ENCODE measurements at places on chromosomes 13 and 19.

- no peak for DNase-seq
Observed at GRCh38 chr19:19966862-19967261, 66.1 kb downstream of the ZNF93 start.

GRCh38 chr19:41577144-41577830, 1.3 kb downstream of the CEACAM21 start:
- no peak for DNase-seq

GRCh38 chr19:40279120-40279551, 6.0 kb downstream of the AKT2 start:
- no peak for DNase-seq

DNA sequence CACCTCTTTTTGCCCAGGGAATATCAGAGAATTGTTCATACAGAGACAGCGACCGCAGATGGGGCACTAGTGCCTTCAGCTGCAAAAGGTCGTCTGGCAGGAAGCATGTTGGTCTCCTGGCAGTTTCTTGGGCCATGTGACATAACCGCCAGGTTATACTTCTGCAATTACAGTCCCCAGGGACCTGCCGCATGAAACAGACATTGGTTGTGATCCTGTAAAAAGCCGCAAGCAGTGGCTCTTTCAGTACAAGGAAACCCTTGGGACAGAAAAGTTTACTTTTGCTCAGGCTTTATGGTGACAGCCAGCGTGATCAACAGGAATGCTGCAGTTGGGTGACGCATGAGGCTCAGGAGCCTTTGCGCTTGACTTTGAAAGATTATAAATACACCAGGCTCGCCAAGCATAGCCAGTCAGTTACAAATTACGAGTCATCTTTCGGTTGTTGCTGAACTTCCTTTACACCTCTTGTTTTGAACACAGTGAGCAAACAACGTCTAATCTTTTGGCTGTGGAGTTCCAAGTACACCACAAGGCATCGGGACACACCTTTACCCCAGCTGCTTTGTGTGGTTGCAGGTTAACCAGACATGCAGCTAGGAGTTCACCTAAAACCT, 50.5 kb upstream of the UBE2L5 start:
- DNase-seq, result peak; percentile 48

DNA sequence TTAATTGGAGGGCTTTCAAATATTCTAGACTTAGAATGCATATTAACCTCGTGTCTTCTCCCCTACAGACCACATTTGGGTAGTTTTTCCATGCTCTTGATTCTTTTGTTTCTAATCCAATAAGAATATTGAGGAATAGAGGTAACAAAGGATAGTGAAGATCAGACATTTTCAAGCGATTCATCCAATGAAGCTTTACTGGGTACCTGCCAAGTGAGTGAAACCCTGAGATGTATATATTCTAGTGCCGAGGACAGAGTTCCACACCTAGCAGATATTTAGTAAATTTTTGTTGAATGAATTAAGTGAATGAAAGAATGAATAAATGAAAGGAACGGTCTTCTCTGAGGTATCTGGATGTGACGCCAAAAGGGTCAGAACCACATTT, 442 bp upstream of the RFC3 start:
- DNase-seq, result no peak

- no peak for DNase-seq
Observed at GRCh38 chr19:34972163-34972705, 8.2 kb upstream of the ZNF792 start.

DNA sequence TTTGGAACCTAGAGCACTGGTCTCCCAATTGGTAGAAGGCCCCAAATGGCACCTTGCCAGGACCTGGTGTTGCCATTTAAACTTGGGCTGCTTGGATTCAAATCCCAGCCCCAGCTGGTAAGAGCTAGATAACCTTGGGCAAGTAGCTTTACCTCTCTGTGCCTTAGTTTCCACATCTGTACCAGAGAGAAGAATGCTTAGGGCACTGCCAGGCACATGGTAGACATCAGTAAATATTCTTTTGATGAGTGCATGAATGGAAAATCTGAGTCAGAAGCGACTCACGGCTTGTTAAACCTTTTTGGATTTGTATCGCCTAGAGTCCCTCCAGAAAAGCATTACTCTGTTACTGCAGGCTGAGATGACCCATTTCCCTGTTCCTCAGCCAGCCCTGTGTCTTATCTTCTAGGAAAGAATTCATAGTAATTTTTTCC, 90.9 kb downstream of the SIPA1L3 start:
- DNase-seq, result no peak

DNA sequence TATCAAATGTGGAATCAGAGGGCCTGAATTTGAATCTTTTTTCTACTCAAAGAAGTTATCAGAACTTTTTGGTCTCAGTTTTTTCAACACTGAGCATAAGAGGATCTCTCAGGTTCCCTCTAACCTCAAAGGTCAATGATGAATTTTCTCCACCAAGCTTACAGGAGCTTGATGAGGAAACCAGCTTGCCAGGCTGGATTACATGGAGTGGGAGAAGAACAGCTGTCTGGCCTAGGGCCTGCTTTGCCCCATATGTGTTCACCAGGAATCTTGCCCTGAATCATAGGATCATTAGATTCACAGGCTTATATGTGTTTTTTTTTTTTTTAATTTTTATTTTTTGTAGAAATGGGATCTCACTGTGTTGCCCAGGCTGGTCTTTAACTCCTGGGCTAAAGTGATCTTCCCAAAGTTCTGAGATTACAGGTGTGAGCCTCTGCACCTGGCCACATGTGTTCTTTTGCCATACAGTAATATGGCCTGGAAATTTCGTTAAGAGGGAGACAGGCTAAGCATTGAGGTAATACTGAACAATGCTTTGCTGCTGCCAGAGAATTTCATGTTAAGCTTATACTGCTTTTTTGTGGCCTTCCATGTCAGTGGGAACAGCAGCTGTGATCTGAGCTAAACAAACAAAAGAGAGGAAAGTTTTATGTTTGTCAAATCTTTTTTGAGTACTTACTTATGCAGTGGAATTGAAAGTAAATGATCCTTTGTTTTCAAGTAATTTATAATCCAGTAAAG, 110.6 kb downstream of the DNAJC3 start:
- DNase-seq, result no peak

DNA sequence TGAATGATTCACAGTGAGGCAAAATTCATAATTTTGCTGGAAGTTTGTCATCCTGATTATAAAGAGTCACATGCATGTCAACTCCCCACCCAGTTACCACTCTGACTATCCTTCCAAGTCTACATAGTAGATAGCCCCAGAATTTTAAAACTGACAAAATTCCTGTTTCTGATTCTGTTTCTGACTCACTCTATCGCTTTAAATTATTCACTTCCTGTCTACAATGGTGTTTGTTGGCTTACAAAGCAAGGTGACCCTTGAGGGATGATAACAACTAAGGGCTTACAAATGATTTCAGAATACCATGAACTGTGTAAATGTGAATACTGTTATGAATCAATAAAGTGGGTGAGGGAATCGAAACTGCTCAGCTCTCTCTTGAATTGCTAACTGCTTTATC, 98.7 kb upstream of the KL start:
- DNase-seq, result no peak

GRCh38 chr19:49567861-49568441, 12.4 kb downstream of the NOSIP start:
- peak; percentile 73 for DNase-seq

DNA sequence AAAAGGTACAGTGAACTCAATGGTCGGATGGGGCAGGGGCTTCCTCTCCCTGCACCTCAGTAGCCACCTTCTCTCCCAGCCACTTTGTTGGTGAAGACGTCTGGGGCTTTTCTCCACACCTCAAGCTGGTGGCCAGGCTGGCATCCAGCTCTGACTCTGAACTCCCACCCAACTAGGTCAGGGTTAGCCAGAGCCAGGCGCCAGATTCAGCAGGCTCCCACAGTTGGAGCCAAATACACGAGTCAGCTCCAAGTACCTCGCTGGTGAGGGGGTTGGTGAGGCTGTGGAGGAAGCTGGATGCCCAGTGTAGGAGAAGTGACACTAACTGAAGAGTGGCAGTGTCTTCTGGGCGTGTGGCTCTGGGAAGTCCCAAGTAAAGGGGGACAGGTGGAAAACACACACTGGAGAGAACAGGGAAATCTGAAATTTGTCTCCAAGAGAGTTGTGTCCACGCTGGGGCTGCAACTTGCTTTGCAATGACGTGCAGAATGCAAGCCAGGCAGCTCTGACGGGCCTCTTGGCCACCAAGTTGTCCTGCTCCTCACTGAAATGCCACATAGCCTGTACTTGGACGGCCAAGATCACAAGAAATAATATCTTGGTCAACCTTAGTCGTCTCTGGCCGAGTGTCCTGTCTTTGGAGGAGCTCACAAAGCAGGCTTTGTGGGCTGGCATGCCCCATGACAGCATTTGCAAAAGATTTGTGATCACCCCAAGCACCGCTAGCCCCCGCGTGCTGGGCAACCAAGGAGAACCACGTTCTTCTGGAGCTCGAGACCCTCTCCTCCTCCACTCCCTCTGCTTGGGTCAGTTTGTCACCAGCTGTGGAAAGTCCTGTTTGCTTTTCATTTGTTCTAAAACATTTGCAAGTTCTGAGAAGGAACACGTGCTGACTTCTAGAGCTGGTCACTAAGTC, 18.1 kb downstream of the SLC7A1 start:
- no peak for DNase-seq

DNA sequence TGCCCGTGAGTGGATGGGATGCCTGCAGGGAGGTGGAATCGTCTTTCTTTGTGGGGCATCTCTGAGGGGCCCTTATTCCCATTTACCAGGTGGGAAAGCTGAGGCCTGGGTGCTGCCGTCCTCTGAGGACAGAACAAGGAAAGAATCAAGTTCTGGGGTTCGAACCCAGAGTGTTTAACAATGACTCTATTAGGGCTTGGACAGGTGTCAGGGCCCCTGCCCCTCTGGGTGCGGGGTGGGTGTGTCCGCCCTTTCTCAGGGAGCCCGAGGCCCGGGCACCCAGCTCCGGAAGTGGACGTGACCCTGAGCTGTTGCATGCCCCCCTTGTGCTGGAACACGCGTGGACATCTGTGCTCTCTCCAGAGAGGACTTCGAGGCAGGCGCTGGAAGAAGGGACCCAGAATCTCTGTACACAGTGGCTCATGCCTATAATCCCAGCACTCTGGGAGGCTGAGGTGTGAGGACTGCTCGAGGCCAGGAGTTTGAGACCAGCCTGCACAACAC, 10.8 kb downstream of the NDUFA11 start:
- DNase-seq, result no peak

GRCh38 chr19:13366529-13367143, 139.6 kb downstream of the CACNA1A start:
- DNase-seq, result no peak

- DNase-seq, result no peak
Observed at GRCh38 chr13:49042476-49042875, 66.8 kb downstream of the FNDC3A start.

GRCh38 chr19:51493776-51494175, 7.8 kb downstream of the SIGLEC12 start:
- no peak for DNase-seq

DNA sequence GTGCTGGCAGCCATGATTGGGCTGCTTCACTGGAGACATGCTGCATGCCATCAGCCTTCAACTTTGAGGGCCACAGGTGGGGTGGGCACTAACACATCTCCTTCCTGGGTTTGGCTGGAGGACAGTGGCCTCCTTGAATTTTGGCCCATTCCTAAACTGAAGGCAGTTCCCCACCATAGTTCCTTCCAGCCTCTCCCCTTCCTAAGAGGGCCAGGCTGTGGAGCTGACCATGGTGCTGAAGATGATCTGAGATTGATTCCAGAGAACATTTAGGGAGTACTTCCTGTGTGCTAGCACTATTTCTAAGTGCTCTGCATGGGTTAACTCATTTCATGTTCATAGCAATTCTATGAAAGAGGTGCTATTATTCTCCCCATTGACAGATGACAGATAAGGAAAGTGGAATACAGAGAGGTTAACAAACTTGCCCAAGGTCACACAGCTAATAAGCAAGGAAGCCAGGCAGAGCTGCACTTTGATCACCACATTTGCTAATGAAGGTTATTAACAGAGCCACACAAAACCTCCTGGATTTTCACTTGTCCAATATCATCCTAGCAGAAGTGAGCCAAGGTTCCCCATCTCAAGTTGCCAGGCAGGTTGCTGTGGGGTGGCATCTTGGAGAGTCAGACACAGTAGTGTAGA, 175.3 kb downstream of the ZIC5 start:
- peak; percentile 2 for DNase-seq

DNA sequence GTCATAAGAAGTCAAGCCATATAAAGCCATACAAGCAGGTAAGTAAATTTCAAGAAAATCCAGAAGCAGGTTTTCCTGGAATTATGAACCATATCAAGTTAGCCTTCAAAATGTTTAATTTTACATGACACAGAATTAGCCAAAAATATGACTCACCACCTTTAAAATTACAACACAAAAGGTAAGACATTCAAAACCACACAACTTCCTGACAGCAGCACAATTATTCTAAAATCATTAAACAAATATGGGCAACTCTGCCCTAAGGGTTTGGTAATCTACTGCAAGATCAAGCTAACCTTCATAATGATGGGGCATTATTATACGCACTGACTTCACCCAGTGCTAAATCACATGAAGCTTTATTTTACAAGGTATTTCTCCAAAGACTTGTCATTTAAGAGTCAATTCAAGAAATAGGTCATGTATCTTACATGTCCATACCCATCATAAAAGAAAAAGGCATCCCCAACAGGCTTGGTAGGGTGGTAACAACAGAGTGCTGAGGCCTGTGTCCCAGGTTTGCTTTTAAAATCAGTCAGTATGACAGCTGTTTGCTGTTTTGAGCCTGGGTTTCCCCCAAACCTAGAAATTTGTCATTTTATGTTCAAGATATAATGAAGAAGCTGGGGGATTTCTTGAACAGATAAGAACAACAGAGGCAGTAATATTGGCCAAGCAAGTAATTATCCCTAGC, 15.2 kb downstream of the RCBTB1 start:
- DNase-seq, result no peak

DNA sequence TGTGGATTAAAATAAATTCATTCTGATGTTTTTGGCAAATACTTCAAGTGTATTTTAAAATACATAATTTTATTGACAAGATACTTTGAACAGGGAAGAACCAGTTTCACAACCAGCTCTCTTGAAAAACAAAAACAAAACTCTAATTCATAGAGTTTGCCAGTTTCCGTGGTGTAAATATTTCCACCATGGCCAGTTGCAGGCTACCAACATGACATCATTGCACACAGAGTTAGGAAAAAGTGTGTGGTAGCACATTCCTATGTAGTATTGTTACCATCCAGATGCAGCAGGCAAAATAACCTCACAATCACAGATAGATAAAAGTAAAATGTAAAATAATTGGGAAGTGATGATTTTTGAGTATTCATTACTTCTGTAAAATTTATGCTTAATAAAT, 7.7 kb upstream of the RNF113B start:
- DNase-seq, result no peak

DNA sequence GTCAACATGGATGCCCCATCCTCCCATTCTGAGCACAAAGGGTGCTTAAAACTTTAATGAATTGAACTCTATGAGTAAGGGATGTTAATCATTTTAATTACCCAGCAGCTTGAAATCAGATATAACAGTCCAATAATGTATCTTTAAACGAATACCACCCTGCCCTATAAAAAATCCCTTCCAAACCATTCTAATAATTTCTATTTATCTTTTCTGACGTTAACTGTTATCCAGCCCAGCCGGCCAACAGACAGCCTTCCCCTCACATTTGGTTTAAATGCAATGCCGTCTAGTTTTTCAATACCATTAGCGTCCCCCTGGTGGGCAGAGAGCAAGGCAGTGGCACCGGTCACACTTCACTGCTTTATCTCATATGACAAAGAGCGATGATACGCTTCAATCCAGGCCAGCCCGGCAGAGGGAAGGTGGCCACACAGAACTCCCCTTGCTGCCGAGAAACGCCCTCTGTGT, 402.2 kb upstream of the ZNF507 start:
- no peak for DNase-seq
